ENCODE measurements at places on chromosomes 12 and 14.
A peak's percentile ranks its signal among the peaks of the same experiment; 100 is the strongest.

DNA sequence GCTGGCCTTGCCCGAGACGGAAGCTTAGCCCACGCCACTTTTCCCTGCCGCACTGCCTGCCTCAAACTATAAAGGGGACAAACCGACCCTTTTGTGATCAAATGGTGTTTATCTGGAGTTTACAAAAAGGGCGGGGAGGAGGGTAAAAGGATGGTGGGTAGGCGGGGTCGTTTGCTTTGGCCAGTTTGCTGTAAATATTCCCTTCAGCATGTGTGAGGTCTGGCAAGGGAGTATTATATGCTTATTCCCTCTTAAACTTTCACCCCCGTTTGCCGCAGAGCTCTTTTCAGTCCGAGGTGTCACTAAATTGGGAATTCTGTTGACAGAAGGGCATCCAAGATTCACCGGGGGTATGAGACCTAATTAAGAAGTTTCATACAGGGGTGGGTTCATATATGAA, 3.8 kb upstream of the TBX3 start:
- no peak for DNase-seq

GRCh38 chr12:128818065-128819022, 5.4 kb downstream of the SLC15A4 start:
- no peak for DNase-seq

- DNase-seq: no peak
Measured at GRCh38 chr14:68363843-68364767, 428.8 kb downstream of the ZFP36L1 start.

- peak; percentile 44 for DNase-seq
Measured at GRCh38 chr12:85836197-85837090, at the start of gene RASSF9. Gene RASSF9 (minus strand): TSS chr12:85836409. CDS start chr12:85836201, 208 bp downstream.

- no peak for DNase-seq
Measured at GRCh38 chr12:10521555-10521954, 15.9 kb downstream of the EIF2S3B start.

GRCh38 chr12:65622056-65622455, 202.2 kb upstream of the HMGA2 start:
- DNase-seq: no peak

DNA sequence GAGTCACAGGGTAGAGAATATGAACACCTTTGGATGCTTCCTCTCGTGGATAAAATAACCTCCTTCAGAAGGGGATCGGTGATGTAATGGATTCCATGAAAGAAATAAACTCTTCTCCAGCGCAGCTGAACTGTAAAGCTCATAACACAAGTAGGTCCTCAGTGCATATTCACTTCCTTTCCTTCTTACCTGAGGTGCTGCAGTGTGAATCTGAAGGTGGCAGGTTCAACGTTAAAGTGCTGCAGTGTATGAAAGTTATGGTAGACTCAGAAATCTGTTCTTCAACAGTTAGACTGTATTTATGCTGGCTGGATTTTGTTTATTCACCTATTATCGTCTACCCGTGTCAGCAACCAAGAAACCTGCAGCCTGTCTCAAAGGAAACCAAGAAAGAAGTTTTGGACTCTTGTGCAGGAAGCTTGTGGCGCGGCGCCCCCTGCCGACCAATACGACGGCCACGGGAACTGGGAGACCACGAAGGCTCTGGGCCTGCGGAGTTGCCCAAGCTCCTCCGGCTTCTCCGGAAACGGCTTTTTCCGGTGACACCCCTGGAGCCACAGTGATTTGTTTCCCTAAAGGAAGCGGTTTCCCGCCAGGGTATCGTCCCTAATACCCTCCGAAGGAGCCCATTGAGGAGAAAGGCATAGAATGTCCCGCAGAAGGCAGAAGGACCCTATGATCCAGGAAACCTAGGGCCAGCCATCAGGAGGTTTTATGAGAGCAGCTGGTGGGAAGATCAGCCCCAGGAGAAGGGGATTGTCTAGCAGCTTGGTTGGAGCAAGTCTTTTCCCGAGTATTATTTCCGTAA, 17.6 kb upstream of the RNASE3 start:
- DNase-seq: no peak

GRCh38 chr12:76420222-76420621, 72.0 kb upstream of the BBS10 start:
- no peak for DNase-seq

- no peak for DNase-seq
Measured at GRCh38 chr12:52691076-52691840, 11.1 kb upstream of the KRT1 start.
